ENCODE measurements at places on chromosomes 11 and 22. TPM values are rescaled to one million over a fixed set of nuclear protein-coding genes. Genes with fewer than 3 reads are reported as not detected.
A peak's percentile ranks its signal among the peaks of the same experiment; 100 is the strongest.

ZNF214 gene
- not detected for total RNA-seq

FGF4 gene
- not detected for total RNA-seq

JHY gene
- total RNA-seq, result 4.4 TPM

GLB1L3 gene
- 1.3 TPM for total RNA-seq

NPTXR gene
- 0.37 TPM for total RNA-seq

OR10A6 gene
- not detected for total RNA-seq

DNA sequence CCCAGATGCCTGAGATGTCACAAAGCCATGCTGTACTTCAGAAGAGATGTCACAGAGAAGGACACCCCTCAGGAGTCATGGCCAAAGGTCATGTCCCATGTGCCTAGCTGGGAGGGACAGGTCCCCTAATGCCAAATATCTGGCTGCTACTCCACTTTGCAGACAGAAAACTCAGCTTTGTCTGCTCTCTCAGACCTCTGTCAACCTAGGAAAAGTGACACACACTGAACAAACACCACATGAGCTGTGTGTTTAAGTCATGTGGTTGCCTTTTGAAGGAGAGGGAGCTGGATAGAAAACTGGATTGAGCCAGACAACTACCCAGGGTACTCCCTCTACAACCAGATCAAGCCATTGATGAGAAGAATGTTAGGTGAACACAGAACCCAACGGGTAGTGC lies 3.5 kb downstream of the TRIM66 start:
- H3K27ac ChIP-seq, result no peak overlapping the region
- no peak for DNase-seq
- peaks cover under 1% of the 10 kb centered on the region for H3K36me3 ChIP-seq
- H3K4me1 ChIP-seq, result no peaks in the 10 kb centered on the region
- H3K4me3 ChIP-seq, result no peak overlapping the region
- no peaks in the 10 kb centered on the region for H3K27me3 ChIP-seq

- no peaks in the 10 kb centered on the region for H3K27me3 ChIP-seq
- no peaks in the 10 kb centered on the region for H3K36me3 ChIP-seq
- DNase-seq, result no peak
- no peaks in the 10 kb centered on the region for H3K4me1 ChIP-seq
- no peak overlapping the region for H3K4me3 ChIP-seq
These were observed 394.3 kb downstream of the TMEM135 start for GRCh38 chr11:87432022-87432421.

DNA sequence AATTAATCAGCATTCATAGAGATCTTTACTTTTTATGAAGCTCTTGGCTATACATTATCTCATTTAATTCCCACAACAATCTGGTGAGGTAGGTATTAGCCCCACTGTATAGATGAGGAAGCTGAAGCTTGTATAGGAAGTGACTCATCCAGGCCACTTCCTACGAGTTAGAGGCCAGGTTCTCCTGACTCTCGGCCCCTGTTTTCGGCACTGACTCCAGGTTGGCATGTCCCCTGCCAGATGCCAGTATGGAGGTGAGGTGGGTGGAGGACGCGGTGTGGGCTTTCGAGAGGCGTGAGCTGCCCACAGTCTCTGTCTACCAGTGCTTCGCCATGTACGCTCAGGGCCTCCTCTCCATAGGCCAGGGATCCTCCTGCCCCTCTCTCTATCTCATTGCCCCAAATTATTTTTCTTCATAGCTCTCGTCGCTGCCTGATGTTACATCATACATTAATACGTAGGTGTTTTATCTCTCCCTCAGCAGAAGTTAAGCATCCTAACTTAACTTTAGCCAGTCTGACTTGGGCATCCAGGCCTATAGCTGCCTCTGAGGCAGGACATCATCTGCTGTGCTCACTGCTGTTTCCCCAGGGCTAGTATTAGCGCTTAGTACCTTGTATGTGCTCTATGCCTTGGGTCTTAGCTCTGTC lies 9.0 kb downstream of the DGAT2 start:
- no peaks in the 10 kb centered on the region for H3K36me3 ChIP-seq
- H3K4me1 ChIP-seq, result peaks cover 25% of the 10 kb centered on the region
- H3K4me3 ChIP-seq, result no peak overlapping the region

- H3K36me3 ChIP-seq, result no peaks in the 10 kb centered on the region
- no peaks in the 10 kb centered on the region for H3K27me3 ChIP-seq
- DNase-seq, result no peak
- H3K4me3 ChIP-seq, result no peak overlapping the region
- no peaks in the 10 kb centered on the region for H3K4me1 ChIP-seq
- H3K27ac ChIP-seq, result no peak overlapping the region
These were observed 84.2 kb downstream of the CELSR1 start for GRCh38 chr22:46453006-46453828.

DNA sequence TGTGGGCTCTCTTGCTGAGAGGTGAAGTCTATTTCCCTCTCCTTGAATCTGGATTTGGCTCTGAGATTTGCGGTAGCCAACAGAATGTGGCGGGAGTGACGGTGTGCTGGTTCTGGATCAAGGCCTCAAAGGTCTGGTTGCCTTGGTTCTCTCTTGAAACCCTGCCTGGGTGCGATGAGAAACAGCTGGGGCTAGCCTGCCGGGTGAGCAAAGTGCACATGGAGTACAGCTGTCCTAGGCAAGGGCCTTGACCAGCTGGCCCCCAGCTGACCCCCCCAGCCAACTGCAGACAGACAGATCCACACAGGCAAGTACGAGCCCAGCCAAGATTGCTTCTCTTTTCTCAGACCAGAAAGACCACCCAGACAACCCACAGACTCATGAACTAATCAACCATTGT lies 10.8 kb downstream of the SUN2 start:
- no peak overlapping the region for H3K27ac ChIP-seq
- H3K4me1 ChIP-seq, result no peaks in the 10 kb centered on the region
- DNase-seq, result no peak
- no peak overlapping the region for H3K4me3 ChIP-seq

- no peaks in the 10 kb centered on the region for H3K4me1 ChIP-seq
- no peak overlapping the region for H3K27ac ChIP-seq
- no peak for DNase-seq
- H3K27me3 ChIP-seq, result no peaks in the 10 kb centered on the region
These were observed 57.7 kb upstream of the DRD2 start for GRCh38 chr11:113532697-113533424.

DNA sequence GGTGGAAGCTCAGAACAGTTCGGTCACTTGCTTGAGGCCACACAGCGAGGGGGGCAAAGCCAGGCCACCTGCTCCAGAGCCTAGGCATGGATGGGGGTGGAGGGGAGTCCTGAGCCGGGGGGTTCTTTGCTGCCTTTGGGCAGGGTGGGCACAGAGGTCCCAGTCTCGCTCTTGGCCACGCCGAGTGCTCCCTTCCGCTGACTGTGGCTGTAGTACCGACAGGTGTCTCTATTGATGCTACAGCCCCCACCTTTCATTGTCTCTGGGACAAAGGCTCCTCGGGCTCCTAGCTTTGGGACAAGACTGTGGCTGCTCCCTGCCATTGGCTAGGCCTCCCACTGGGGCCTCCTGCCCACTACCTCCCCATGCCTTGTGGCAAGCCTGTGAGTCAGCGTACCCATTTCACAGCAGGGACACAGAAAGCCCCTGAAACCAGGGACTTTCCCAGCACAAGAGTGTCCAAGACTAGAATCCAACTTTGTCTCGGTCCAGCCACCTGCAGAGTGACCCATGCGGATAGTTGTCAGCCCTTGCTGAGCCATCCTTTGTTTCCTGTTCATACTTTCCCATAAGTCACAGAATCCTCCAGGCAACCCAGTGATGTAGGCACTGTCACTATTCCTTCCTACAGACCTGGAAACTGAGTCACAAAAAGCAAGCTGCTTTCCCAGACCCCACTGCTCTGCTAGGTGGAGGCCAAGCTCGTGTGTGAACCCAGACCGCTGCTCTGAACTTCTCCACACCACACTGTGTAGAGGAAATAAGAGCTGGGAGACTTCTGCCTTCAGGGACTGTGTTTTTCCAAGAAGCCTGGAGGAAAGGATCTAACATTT lies 17.2 kb downstream of the MYEOV start:
- H3K4me3 ChIP-seq, result no peak overlapping the region
- H3K27me3 ChIP-seq, result no peaks in the 10 kb centered on the region
- DNase-seq, result peak; percentile 21
- H3K27ac ChIP-seq, result no peak overlapping the region

DNA sequence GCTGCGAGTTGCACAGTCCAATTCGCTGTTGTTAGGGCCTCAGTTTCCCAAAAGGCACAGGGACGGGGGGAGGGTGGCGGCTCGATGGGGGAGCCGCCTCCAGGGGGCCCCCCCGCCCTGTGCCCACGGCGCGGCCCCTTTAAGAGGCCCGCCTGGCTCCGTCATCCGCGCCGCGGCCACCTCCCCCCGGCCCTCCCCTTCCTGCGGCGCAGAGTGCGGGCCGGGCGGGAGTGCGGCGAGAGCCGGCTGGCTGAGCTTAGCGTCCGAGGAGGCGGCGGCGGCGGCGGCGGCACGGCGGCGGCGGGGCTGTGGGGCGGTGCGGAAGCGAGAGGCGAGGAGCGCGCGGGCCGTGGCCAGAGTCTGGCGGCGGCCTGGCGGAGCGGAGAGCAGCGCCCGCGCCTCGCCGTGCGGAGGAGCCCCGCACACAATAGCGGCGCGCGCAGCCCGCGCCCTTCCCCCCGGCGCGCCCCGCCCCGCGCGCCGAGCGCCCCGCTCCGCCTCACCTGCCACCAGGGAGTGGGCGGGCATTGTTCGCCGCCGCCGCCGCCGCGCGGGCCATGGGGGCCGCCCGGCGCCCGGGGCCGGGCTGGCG lies at the start of gene BCR:
TSS of gene BCR (plus strand) at position 209 of the 592 bp plus-strand sequence. CDS start 452 bp downstream, outside the sequence.
- no peak for DNase-seq
- H3K4me3 ChIP-seq, result peak within 1 kb of the TSS; percentile 76
- no peak within 1 kb of the TSS for H3K27ac ChIP-seq
- peaks cover 67% of the 10 kb centered on the region for H3K4me1 ChIP-seq
- H3K36me3 ChIP-seq, result no peaks in the 10 kb centered on the region

GRCh38 chr11:14454861-14455632 lies 44.6 kb downstream of the COPB1 start:
- no peaks in the 10 kb centered on the region for H3K27me3 ChIP-seq
- H3K27ac ChIP-seq, result no peak overlapping the region
- H3K4me3 ChIP-seq, result no peak overlapping the region
- no peaks in the 10 kb centered on the region for H3K4me1 ChIP-seq
- no peak for DNase-seq

- no peak overlapping the region for H3K27ac ChIP-seq
- no peak for DNase-seq
- no peak overlapping the region for H3K4me3 ChIP-seq
- no peaks in the 10 kb centered on the region for H3K4me1 ChIP-seq
- H3K27me3 ChIP-seq, result peaks cover 2% of the 10 kb centered on the region
These were observed 9.0 kb upstream of the ME3 start for GRCh38 chr11:86681483-86681756.

DNA sequence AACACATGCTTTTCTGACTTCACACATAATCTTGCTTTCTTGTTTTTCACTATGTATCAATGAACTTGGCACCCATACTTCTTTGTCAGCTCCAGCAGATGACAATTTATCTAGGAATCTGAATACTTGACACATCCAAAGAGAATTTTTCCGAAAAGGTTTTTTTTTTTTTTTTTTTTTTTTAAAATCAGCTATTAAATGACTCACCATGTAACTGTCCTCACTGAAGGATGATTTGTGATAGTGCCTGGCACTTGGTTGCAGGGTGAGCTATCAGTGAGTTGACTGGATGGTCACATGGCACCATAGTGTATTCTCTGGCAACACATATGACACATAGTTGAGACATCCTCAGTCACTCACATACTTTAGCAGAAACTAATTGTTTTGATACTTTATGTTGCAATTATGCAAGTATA lies 133.4 kb upstream of the E2F8 start:
- H3K4me3 ChIP-seq, result no peak overlapping the region
- H3K27ac ChIP-seq, result no peak overlapping the region
- DNase-seq, result no peak
- H3K36me3 ChIP-seq, result no peaks in the 10 kb centered on the region
- no peaks in the 10 kb centered on the region for H3K27me3 ChIP-seq

DNA sequence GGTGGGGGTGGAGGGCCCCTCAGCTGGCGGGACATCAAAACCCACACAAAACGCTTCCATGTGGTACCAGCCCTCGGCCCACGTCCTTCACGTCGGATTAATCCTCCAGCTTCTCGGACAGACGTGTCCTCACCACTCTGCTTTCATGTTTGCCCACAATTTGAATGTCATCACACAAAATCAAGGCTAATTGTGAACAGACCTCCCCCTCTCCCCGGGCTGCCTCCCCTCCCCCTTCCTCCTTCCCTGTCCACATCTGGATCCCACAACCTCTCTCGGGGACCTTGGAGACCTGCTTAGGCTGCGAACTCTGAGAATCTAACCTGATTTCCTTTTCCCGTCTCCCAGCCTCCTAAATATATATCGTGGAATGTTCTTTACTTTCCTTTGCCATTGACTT lies 262.9 kb downstream of the MN1 start:
- no peak for DNase-seq
- 0 out of 2 replicates have a peak, but pooled peaks cover 1% of the 10 kb centered on the region for H3K27me3 ChIP-seq
- no peaks in the 10 kb centered on the region for H3K36me3 ChIP-seq
- H3K4me1 ChIP-seq, result no peaks in the 10 kb centered on the region
- H3K27ac ChIP-seq, result no peak overlapping the region

- H3K27me3 ChIP-seq, result peaks cover 7% of the 10 kb centered on the region
- no peak for DNase-seq
- H3K36me3 ChIP-seq, result no peaks in the 10 kb centered on the region
- H3K4me1 ChIP-seq, result no peaks in the 10 kb centered on the region
These were observed 4.7 kb upstream of the C11orf96 start for GRCh38 chr11:43937434-43938411.

DNA sequence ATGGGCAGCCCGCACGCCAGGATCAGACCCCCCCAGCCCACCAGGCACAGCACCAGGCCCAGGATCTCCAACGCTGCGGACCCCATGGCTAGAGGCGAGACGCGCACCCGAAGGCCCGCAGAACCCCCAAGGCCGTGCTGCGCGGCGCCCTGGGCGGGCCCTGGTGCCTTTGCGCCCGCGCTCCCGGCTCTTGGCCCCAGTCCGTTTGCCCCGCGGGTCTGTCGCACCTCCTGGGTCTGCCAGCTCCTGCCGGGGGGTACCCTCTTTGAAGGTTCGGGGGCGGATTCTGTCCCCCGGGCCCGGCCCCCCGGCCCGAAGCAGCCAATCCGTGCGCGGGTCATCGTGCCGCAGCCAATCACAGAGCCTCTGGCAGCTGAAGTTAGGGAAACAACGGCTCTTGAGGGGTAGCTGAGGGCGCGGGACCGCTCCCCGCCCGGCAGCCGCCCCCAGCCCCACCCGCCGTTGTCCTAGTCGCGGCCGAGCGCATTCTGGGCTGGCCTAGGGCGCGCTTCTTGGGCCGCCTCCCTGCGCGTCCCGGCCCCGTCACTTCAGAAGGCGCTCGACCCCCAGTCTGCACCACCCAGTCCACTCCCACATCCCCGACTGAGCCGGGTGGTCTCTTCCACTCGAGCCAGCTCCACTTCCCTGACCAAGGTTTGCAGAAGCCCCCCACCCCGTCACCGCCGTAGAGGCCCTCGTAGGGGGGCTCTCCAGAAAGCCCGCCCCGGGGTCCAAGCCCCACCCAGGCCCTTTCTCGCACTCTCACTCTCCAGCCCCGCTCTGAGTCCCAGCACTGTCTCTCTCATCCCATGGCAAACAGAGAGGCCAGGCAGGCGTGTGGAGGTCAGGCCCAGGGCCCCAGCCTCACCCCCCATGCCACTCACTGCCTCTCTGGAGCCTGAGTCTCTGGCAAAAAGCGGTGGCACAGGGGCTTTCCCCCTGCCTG lies at the start of gene CLDN5:
TSS of gene CLDN5 (minus strand) at position 241 of the 946 bp plus-strand sequence. CDS start at position 86, 155 bp downstream.
- H3K27me3 ChIP-seq, result no peaks in the 10 kb centered on the region
- no peaks in the 10 kb centered on the region for H3K4me1 ChIP-seq
- peaks cover 4% of the 10 kb centered on the region for H3K36me3 ChIP-seq
- no peak within 1 kb of the TSS for H3K4me3 ChIP-seq
- H3K27ac ChIP-seq, result no peak within 1 kb of the TSS

- H3K4me3 ChIP-seq, result no peak overlapping the region
- DNase-seq, result no peak
- H3K4me1 ChIP-seq, result peaks cover 10% of the 10 kb centered on the region
- H3K27me3 ChIP-seq, result no peaks in the 10 kb centered on the region
- no peak overlapping the region for H3K27ac ChIP-seq
- no peaks in the 10 kb centered on the region for H3K36me3 ChIP-seq
These were observed 288.5 kb downstream of the NTM start for GRCh38 chr11:131658952-131659351.

All from GM12878 (cell line).